MG63 (cell line): ENCODE measurements at places on chromosomes 2 and 18. TPM values are rescaled to one million over a fixed set of nuclear protein-coding genes. Genes with fewer than 3 reads are reported as not detected.

The GAD1 gene
- total RNA-seq, result 3.2 TPM in 1 of 2 replicates, not detected in the other

The CIB4 gene
- total RNA-seq, result not detected in 2 replicates

The CD28 gene
- 0.10 TPM in 1 of 2 replicates, not detected in the other for total RNA-seq

The GCA gene
- total RNA-seq, result 3.3 and 9.9 TPM in 2 replicates

The CROCC2 gene
- not detected in 2 replicates for total RNA-seq

The RUFY4 gene
- total RNA-seq, result not detected in 2 replicates

The MOGAT1 gene
- total RNA-seq, result not detected in 2 replicates

The SP140 gene
- 0.17 and 0.56 TPM in 2 replicates for total RNA-seq

The GREB1L gene
- 0.07 and 2.7 TPM in 2 replicates for total RNA-seq

The MAP2 gene
- 0.43 TPM in 1 of 2 replicates, not detected in the other for total RNA-seq

The SERPINB10 gene
- not detected in 2 replicates for total RNA-seq

The ASPRV1 gene
- total RNA-seq, result 0.95 and 2.4 TPM in 2 replicates

The LBX2 gene
- total RNA-seq, result 0.95 and 1.2 TPM in 2 replicates

The RALB gene
- total RNA-seq, result 88.6 and 110 TPM in 2 replicates

The OTOS gene
- total RNA-seq, result not detected in 2 replicates

The SCTR gene
- total RNA-seq, result not detected in 2 replicates

The IL1RL1 gene
- total RNA-seq, result not detected in 2 replicates

The C2orf72 gene
- 0.49 TPM in 1 of 2 replicates, not detected in the other for total RNA-seq

The LINC00305 gene
- not detected in 2 replicates for total RNA-seq

The NGEF gene
- 26.1 and 52.2 TPM in 2 replicates for total RNA-seq

The RBM43 gene
- 1.9 and 3.8 TPM in 2 replicates for total RNA-seq

The ITGB6 gene
- not detected in 2 replicates for total RNA-seq

The PKDCC gene
- total RNA-seq, result 24.0 and 36.0 TPM in 2 replicates

The NDUFS1 gene
- 110 and 146 TPM in 2 replicates for total RNA-seq

The CHRNG gene
- total RNA-seq, result not detected in 2 replicates

The IL36A gene
- not detected in 2 replicates for total RNA-seq

The CRYBA2 gene
- total RNA-seq, result not detected in 2 replicates

The STAT4 gene
- total RNA-seq, result 1.1 and 2.5 TPM in 2 replicates

The LRRC30 gene
- not detected in 2 replicates for total RNA-seq

The RFTN2 gene
- 0.07 TPM in 2 replicates for total RNA-seq

The CAPN14 gene
- not detected in 2 replicates for total RNA-seq

The ABCG8 gene
- not detected in 2 replicates for total RNA-seq

The BMP10 gene
- total RNA-seq, result not detected in 2 replicates

The SPDYA gene
- total RNA-seq, result not detected in 2 replicates

The CNNM4 gene
- 1.8 and 3.9 TPM in 2 replicates for total RNA-seq

The CNTNAP5 gene
- total RNA-seq, result not detected in 2 replicates

The NEMP2 gene
- total RNA-seq, result 7.0 and 9.2 TPM in 2 replicates

The MAL gene
- not detected in 2 replicates for total RNA-seq

The MDH1B gene
- 0.72 and 11.4 TPM in 2 replicates for total RNA-seq

The CFC1 gene
- total RNA-seq, result not detected in 2 replicates

The CDH2 gene
- 19.8 and 34.1 TPM in 2 replicates for total RNA-seq

The IL36B gene
- not detected in 2 replicates for total RNA-seq

The RNU2-63P gene
- total RNA-seq, result not detected in 2 replicates

The KLHL30 gene
- total RNA-seq, result not detected in 2 replicates

The SF3B1 gene
- total RNA-seq, result 122 and 337 TPM in 2 replicates

The PAPOLG gene
- total RNA-seq, result 4.2 and 6.5 TPM in 2 replicates

The IGFBP5 gene
- 1.8 and 3.8 TPM in 2 replicates for total RNA-seq

The COL6A3 gene
- 465 and 564 TPM in 2 replicates for total RNA-seq

The GAL3ST2 gene
- 1.7 TPM in 1 of 2 replicates, not detected in the other for total RNA-seq

The EEF1B2 gene
- 425 and 693 TPM in 2 replicates for total RNA-seq

The TRABD2A gene
- total RNA-seq, result 14.5 and 20.9 TPM in 2 replicates

The PROKR1 gene
- total RNA-seq, result not detected in 2 replicates

The SLC23A3 gene
- not detected in 2 replicates for total RNA-seq

The SCYGR4 gene
- not detected in 2 replicates for total RNA-seq
